ENCODE measurements at places on chromosomes 12 and 14.

DNA sequence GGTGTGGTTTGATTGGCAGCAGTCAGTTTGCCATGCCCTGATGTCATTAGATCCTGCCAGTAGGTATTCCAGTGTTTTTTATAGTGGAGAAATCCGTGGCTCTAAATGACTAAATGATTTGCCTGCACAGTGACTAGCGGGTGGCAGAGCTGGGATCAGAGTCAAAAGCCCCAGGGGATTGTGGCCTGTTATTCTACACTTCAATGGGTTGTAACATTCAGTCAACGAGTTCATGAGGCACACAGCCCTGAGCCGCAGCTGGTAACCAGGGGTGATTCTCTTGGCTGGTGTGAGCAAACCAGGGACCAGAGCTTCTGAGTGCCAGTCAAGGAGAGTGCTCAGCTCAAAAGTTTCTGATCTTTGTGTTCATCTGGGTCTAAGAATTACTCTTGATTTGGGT lies 1.8 kb downstream of the MYH6 start:
- no peak for DNase-seq

GRCh38 chr12:124321040-124321481 lies 26.2 kb downstream of the RFLNA start:
- no peak for DNase-seq

GRCh38 chr12:101694986-101695385 lies 2.5 kb upstream of the CHPT1 start:
- DNase-seq = no peak

- no peak for DNase-seq
These were observed 1.2 kb downstream of the UNC119B start for GRCh38 chr12:120711411-120711810.

- no peak for DNase-seq
These were observed 36.2 kb upstream of the TMX1 start for GRCh38 chr14:51203881-51204280.

- no peak for DNase-seq
These were observed 365 bp upstream of the ABHD4 start for GRCh38 chr14:22597771-22598098.

- no peak for DNase-seq
These were observed 77.3 kb upstream of the LTA4H start for GRCh38 chr12:96112733-96113132.

- DNase-seq = no peak
These were observed 11.2 kb upstream of the HOXC13 start for GRCh38 chr12:53927220-53928029.

DNA sequence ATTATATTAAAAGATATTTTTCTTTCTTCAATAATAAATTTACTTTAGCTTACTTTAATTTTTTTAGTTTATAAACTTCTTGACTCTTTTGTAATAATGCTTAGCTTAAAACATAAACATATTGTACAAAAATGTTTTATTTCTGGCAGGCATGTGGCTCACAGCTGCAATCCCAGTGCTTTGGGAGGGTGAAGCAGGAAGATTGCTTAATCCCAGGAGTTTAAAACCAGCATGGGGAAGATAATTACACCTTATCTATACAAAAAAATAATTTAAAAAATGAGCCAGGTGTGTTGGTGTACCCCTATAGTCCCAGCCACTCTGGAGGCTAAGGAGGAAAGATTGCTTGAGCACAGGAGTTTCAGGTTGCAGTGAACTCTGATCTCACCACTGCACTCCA lies 120.7 kb downstream of the GPHN start:
- no peak for DNase-seq

GRCh38 chr14:66121859-66122258 lies 364.3 kb upstream of the CCDC196 start:
- no peak for DNase-seq

GRCh38 chr12:89862511-89863445 lies 154.1 kb upstream of the ATP2B1 start:
- DNase-seq = peak; percentile 45

- DNase-seq = no peak
These were observed 4.3 kb downstream of the SLC2A14 start for GRCh38 chr12:7868391-7868790.

- DNase-seq = no peak
These were observed 17.9 kb upstream of the TCL1B start for GRCh38 chr14:95668235-95668772.

DNA sequence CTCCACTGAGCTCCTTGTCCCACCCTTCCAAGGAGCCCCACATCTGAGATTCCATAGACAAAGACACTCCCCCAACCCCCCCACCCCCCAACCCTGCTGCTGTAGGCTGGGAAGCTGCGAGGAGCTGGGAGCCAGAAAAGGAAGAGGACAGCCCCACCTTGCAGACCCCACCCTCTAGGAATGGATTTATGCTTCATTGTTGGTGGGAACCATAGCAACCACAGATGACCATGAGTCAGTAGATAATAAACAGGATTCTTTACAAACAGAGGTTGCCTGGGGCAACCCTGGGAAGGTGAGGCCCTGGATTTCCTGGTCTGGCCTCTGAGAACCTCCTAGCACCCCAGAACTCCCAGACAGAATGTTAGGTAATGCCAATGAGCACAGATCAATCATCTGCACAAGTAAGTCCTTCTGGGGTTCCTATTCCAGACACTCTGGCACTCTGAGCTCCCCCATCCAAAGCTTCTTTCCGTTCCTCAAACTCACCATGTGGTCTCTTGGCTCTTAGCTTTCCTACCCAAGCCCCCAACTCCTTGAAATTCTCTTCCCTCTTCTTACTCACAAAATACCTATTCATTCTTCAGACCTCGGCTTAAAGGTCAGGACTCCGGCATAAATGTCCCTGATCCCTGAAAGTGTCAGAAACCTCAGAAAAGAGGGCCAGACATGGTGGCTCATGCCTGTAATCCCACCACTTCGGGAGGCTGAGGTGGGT lies 15.2 kb upstream of the PLEKHG6 start:
- no peak for DNase-seq

DNA sequence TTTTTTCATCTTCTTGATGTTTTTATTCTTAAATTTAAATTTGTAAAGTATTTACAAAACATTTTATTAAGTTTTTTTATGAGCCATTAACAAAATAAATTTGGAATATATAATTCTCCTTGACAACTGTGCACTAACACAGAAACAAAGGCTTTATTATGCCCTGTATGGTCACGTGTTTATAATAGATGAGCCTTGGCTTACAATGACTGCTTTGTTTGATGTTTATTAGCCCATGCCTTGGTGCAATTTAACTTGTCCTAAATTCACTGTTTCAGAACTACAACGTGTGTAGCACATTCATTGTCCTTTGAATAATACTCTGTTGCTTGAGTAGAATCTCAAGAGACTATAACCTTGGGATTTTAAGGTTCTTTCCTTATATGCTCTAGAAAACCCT lies 59.8 kb downstream of the CNTN1 start:
- DNase-seq = no peak

GRCh38 chr14:38867561-38868150 lies 235.4 kb downstream of the SEC23A start:
- no peak for DNase-seq
